ENCODE measurements at places on chromosomes 12 and 14.

GRCh38 chr12:119206348-119207062 is 27.8 kb downstream of the HSPB8 start:
- no peak for DNase-seq

GRCh38 chr12:104360157-104360556 is 56.6 kb downstream of the EID3 start:
- no peak for DNase-seq

GRCh38 chr14:80426683-80427082 is 215.4 kb upstream of the DIO2 start:
- DNase-seq = no peak

DNA sequence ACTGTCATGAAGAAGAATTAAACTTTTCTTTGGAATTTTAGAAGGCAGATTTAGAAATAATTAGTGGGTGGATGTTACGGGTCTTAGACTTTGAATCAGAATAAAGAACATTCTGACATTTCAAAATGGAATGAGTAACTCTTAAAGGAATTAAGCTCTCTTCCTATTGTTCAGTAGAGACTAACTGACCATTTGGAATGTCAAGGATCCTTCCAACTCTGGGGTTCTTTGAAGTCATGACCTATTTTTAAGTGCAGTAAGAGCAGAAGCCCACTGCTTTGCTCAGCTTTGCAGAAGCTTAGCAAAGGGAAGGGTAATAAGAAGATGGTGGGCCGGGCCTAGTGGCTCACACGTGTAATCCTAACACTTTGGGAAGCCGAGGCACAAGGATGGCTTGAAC is 4.0 kb downstream of the CHURC1 start:
- DNase-seq = no peak

DNA sequence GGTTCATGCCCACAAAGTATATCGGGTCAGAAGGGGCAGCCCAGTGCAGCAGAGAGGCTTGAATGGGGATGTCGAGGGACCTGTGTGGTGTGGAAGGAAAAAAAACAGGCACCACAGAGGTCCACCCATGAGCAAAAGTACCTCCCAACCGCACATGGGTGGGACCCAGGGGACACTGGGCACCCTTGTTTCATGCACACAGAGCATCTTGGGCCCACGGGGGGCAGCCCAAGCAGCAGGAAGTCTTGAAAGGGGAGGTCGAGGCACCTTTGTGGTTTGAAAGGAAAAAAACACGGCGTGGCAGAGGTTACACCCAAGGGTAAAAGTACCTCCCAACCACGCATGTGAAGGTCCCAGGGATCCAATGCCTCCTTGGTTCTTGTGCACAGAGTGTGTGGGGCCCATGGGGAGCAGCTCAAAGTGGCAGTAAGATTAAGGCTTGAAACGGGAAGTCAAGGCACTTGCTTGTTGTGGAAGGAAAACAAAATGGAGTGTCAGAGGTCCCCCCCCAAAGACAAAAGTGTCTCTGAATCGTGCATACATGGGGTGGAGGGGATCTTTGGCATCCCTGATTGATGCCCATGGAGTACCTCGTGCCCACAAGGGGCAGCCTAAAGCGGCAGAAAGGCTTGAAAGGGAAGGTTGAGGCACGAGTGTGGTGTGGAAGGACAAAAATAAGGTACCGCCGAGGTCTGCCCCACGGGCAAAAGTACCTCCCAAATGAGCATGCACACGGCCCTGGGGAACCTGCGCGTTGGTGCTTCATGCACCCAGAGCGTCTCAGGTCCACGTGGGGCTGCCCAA is 575.5 kb downstream of the ALG10 start:
- DNase-seq = no peak

- no peak for DNase-seq
Observed at GRCh38 chr12:42482041-42482747, 107.4 kb downstream of the PRICKLE1 start.

DNA sequence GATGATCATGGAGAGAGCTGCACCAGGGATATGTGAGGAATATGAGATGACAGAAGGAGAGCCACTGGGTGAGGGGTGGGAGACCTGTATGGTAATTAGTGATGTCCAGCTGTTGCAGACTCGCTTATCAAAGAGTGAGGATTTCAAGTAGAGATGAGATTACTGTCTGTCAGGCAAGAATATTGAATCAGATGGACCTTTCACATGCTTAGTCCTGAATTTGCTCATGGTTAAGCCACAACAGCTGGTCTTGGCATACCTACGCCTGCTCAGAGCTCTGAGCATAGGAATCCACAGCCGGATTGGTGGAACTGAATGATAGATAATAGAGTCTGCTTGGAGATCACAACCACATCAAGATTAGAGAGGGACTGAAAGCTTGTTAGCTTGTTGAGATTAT is 115.2 kb upstream of the ARHGAP5 start:
- no peak for DNase-seq

DNA sequence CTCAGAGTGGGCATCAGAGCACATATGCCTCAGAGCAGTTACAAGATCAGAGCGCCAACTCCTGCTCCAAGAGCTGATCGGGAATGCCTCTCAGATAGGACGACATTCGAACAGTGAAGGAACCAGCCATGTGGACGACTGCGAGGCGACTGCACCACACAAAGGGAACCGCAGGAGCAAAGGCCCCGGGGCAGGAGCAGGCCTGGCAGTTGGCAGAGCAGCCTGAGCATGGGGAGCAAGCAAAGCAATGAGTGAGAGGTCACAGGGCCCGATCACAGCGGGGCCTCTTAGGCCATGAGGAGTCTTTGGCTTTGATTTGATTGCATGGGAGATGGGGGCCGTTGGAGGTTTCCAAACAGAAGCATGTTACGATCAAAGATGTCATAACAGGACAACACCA is 90.3 kb downstream of the LGMN start:
- no peak for DNase-seq

- no peak for DNase-seq
Observed at GRCh38 chr14:72264716-72265115, 332.5 kb downstream of the RGS6 start.

GRCh38 chr12:96814200-96814599 is 92.9 kb upstream of the NEDD1 start:
- DNase-seq = no peak

DNA sequence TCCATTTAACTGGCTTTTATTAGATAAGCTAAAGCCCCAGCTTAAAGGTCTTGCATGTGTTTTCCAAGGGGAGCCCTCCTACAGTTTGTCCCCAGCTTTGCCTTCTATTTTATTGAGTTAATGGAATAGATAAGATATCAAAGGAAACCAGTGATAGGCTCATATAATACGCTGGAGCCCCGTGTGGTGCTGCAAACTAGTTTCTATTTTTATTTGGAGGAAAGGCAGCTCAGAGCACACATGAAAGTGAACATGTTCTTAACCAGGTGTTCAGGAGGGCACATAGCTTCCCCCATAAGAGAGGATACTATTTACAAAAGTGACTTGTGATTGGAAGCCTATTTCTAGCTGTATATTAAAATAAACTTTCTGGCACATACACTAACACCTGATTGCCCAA is 251.7 kb downstream of the PDZRN4 start:
- DNase-seq = no peak

- peak; percentile 15 for DNase-seq
Observed at GRCh38 chr12:27460471-27460978, 14.0 kb downstream of the SMCO2 start.

DNA sequence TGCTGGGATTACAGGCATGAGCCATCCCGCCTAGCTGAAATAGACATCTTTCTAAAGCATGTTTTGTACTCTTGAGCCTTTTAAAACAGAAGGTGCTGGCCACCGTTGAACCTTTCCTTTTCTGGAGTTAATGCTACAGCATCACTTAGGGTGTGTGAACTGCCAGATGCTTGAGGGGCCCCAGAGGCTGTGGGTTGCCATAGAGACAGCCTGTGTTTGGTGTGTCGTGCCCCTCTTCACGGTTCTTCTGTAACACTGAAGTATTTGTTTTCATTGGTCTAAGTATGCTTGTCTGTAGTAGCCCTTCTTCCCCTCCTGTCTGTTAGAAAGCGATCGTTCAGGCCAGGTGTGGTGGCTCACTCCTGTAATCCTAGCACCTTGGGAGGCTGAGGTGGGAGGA is 30.8 kb downstream of the PLEKHG3 start:
- DNase-seq = no peak

GRCh38 chr14:76967788-76968187 is 60.7 kb downstream of the IRF2BPL start:
- no peak for DNase-seq

- DNase-seq = no peak
Observed at GRCh38 chr12:108638141-108638827, 4.6 kb upstream of the SELPLG start.

- no peak for DNase-seq
Observed at GRCh38 chr12:71007020-71007419, 86.5 kb upstream of the PTPRR start.

DNA sequence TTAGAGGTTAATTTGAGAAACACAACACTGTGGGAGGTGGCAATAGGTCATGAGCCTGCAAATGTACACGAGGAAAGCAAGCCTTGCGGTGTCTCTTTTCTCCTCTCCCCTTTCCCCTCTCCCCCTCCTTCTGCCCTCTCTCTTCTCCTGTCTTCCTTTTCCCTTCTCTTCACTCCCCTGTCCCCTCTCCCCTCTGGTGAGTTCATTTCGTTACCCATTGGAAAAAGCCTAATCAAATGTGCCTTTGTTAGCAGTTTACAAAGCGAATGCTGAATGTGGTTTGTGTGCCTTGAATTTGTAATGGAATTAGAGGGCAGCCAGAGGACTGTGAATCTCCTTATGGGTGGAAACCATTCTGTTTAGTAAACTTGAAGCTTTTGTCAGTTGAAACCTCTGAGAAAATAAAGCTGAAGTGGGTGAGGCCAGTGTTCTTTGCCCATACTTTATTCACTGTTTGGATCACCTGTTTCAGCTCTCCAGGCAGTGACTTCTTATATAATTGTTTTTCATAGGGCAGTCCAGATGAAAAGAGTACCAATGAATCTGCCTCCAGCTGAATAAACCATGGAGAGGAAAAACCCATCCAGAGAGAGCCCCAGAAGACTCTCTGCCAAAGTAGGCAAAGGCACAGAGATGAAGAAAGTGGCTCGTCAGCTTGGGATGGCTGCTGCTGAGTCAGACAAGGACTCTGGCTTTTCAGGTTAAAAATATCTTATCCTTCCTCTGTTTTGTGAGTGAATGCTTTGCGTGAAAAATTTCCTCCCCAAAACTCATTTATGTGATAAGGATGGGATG is 7.3 kb downstream of the CIPC start:
- DNase-seq = no peak

- DNase-seq = no peak
Observed at GRCh38 chr14:67735336-67736147, 33.9 kb downstream of the RDH12 start.

DNA sequence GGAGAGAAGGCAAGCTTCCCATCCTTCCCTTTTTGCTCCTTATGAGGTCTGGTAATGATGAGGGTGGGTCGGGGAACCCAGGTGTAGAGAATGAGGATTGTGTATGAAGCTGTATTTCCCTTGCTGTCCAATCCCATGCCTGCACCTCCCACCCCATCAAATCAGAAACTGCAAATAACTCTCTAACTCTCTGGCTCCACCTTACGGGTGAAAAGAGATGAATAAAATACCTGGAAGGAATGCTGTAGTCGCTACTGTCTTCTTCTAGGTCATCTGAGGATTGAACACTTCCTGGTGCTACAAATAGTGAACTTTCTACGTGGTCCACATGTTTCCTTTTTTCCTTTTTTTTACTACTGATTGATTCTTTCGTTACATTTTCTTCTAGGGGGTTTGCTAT is 38.9 kb upstream of the DICER1 start:
- no peak for DNase-seq

- DNase-seq = no peak
Observed at GRCh38 chr12:116125956-116126566, 151.4 kb downstream of the MED13L start.

GRCh38 chr12:124636138-124636978 is 68.9 kb upstream of the NCOR2 start:
- peak; percentile 69 for DNase-seq

DNA sequence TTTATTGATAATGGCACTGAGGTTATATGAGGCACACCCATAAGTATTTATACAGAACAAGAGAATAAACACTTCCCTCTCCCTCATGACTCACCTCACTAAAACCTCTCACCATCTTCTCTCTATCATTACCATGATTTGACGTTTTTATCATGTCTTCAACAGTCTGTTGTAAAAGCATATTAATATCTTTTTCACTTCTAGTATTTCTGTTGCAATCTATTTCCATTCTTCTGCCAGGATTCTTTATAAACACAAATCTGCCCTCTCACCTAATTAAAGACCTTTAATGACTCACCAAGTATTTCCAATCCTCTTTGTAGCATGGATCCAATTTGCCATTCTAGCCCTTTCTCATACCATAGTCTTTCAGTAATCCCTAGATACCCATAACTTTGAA is 527.7 kb downstream of the SLC16A7 start:
- DNase-seq = no peak

- no peak for DNase-seq
Observed at GRCh38 chr14:32940711-32941667, 2.3 kb downstream of the NPAS3 start.

DNA sequence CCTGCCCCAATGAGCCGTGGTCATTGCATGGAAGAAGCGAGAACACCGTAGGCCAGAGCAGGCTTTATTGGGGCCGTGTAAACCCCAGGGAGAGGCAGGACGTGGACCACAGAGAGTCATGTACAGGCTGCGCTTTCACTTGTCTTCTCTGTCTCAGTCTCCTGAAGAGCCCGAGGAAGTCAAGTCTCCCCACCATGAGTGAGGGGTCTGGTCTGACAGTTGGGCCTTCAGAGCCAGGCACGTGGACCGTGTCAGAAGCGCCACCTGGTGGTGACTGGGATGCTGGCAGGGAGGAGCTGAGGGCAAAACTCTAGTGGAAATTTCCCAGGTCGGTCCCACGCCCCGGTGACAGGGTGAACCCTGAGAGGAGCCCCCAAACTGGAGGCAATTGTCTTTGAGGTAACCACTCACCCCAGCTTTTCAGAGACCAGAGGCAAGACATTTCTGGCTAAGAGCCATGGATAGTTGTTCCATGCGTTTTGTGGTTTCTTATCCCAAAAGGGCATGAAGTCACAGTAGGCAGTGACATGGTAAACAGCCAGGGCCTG is 17.4 kb downstream of the RPS6KL1 start:
- DNase-seq = peak; percentile 66

- no peak for DNase-seq
Observed at GRCh38 chr14:100256339-100256895, 17.5 kb downstream of the YY1 start.

DNA sequence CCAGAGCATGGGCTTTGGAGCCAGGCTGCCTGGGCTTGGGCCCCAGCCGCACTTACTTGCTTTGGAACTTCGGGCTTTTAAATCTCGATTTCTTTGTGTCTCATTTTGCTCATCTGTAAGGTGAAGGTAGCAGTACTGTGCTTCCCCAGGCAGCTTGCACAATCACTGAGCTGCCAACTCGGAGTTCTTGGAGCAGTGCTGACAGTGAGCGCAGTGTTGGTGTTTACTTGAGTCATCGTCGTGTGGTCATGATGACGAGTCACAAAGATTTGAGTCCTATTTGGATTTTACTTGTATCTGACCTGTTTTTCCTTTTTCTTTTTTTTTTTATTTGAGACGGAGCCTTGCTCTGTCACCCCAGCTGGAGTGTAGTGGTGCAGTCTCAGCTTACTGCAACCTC is 31.3 kb upstream of the ATF1 start:
- no peak for DNase-seq

- DNase-seq = no peak
Observed at GRCh38 chr12:98908866-98909265, 263.8 kb downstream of the APAF1 start.

GRCh38 chr14:95901054-95901453 is 24.4 kb downstream of the TUNAR start:
- no peak for DNase-seq

- DNase-seq = no peak
Observed at GRCh38 chr12:19066475-19067001, 63.0 kb upstream of the PLEKHA5 start.

- no peak for DNase-seq
Observed at GRCh38 chr14:90111895-90112534, 50.2 kb downstream of the KCNK13 start.
